Endothelial cell (in vitro differentiated cells): ENCODE measurements at places on chromosomes 16 and 17.
A peak's percentile ranks its signal among the peaks of the same experiment; 100 is the strongest.

- DNase-seq, result no peak
Observed at GRCh38 chr16:30548416-30549253, 9.5 kb downstream of the ZNF764 start.

GRCh38 chr17:78859051-78859450 lies 18.4 kb upstream of the USP36 start:
- no peak for DNase-seq

DNA sequence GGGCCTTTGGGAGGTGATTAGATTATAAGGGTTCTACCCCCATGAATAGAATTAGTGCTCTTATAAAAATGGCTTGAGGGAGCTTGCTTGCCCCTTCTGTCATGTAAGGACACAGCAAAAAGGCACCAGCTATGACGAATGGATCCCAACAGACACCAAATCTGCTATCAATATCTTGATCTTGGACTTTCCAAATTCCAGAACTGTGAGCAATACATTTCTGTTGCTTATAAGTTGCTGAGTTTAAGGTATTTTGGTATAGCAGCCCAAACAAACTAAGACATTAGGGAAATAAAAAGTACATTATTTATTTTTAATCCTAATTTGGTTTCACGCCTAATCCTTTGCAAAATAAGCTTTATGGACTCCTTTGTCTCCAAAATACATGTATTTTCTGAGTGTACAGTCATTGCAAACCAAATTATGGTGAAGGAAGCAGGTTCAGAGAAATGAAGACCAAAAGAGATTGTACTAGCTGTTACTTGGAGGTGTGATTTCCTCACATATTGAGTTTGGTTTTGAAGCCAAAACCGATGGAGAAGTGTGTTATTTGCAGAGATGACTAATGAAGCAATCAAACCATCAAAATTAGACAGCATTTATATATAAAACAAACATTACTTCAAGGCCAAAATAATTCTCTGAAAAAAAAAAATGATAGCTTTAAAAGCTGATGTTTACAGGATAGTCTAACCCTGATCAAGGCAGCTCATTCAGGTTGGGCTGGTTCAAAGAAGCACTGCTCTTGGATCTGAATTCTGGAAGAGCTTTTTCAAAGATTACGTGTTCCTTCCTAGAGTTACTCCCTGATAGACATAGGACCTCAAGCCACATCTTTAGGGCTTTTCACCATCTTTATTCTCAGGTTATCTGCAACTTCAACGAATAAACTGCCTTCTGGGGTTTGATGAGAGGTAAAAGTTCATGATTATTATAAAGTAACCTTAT lies 71.6 kb downstream of the MYO1D start:
- DNase-seq, result no peak

- peak; percentile 58 for DNase-seq
Observed at GRCh38 chr16:84484579-84485254, 19.7 kb downstream of the MEAK7 start.

DNA sequence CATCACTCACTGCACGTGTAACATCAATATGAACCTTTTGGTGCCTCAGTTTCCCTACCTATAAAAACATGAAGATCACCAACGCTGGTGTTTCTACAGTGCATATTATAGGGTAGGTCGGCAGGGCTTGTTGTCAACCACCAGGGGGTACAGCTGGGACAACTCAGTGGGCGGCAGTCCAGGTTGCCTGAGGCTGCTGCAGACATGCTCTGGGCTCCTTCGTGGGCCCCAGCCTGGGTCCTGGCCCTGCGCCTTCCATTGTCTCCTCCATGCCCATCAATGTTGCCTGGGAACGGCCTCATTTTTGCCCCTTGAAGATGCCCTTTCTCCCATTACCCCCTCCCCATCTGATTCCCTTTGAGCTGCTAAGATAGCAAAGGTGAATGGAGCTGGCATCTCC lies 89.8 kb downstream of the GSG1L start:
- DNase-seq, result peak; percentile 18

GRCh38 chr16:57722210-57722499 lies 13.4 kb upstream of the KATNB1 start:
- DNase-seq, result no peak

DNA sequence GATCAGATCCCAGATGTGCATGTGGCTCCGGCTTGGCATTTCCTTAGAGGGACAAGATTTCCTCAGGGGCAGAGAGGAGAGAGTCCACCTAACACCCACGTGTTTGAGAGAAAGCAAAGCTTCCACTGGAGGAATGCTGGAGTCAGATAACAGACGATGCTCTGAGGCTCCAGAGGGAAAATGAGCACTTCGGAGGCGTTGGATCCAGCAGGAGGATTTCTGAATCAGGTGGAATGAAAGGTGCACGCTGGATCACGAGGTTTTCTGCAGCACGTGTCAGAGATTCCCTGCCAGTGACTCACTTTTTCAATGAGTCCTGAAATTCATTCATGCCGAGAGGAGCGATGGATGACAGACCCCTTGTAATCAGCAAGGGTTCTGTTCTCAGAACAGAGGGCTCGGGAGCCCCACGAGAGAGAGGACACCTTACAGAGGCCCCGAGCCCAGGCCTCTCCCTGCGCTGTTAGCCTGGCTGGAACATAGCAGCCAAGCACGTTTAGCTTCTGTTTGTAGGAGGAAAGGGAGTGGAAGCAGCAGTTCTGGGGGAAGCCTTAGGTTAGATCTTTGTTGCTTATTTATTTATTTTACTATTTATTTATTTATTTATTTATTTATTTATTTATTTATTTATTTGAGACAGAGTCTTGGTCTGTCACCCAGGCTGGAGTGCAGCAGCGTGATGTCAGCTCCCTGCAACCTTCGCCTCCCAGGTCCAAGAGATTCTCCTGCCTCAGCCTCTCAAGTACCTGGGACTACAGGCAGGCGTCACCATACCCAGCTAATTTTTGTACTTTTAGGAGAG lies 49.3 kb upstream of the JPH3 start:
- DNase-seq, result no peak

GRCh38 chr16:11393366-11393765 lies 48.1 kb downstream of the RMI2 start:
- DNase-seq, result no peak

GRCh38 chr16:46614006-46614405 lies 7.2 kb downstream of the SHCBP1 start:
- DNase-seq, result no peak

DNA sequence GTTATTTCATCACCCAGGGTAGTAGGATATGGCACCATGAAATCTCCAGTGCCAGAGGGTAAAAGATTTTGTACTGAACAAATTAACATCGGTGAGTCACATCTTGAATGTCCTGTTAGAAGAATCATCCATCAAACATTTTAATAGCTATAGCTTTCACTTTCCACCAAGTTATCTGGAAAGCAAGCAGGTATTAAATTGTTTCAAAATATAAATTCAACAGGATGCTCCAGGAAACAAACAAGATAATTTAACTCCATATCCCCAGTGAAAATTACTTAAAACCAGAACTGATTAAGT lies 2.4 kb downstream of the VEZF1 start:
- DNase-seq, result no peak

DNA sequence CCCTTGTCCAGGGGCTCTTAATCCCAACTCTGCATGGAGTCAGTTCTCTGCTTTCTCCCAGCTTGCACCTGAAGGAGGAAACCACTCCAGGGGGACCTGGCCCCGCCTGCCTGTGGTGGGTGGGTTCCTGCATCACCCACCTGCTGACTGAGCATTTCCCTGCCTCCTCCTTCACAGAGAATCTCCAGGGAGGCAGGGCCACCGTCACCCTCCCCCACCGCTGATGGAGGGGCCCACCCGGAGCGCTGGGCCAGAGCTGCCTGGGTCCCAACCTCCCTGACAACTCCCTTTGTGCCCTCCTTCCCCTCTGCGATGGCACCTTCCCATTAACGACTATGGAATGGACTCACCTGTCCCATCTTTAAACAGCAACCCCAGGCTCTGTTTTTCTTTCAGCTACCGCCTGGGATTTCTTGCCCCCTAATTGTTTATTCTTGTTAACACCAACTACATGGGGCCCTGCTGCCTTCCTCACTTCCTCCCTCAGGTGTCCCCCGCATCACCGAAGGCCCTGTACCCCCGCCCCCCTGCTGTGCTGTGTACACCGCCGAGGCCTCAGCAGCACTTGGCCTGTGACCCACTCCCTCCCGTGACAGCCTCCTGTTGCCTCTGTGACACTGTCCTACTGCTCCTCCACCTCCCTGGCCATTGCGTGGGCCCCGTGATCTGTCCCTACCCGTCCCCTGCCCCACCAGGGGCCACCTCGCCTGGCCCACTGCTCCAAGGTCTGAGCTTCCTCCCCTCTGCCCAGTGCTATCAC lies 842 bp upstream of the TEDC2 start:
- DNase-seq, result no peak

DNA sequence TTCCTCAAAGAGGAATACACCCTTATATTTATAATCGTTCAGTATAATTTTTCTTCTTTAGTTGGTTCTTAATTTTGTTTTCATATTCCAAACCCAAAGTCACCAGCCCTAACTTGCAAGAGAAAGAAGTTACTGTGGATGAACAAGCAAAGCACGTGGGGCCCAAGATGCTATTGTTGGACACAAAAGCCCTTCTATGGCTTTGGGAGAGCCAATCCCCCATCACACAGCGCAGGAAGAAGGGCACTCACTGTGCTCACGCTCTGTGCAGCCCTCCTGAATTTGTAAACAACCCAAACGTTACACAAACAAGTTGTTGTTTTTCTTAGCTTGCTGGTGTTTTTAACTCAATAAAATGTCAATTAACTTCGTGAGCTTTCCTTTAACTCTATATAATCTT lies 22.5 kb downstream of the SPPL2C start:
- no peak for DNase-seq
